ENCODE measurements at places on chromosomes 2 and 18. TPM values are rescaled to one million over a fixed set of nuclear protein-coding genes. Genes with fewer than 3 reads are reported as not detected.

DNA sequence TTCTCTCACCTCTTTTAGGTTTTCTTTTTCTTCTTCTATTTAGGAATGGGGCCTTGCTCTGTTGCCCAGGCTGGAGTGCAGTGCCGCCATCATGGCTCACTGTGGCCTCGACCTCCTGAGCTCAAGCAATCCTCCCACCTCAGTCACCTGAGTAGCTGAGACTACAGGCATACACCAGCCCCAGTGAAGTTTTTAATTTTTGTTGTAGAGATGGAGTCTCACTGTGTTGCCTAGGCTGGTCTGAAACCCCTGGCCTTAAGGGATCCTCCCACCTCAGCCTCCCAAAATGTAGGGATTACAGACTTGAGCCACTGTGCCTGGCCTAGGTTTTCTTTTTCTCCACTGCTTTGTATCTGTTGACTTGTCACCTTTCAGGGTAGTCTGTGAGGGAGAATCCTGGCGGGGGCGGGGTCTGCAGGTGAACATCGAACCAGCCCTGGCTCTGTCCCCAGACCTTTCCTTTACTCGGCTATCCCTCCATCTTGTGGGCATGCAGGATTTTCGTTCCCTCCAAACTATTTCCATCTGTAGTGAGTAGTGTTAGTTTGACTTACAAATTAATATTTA, 21.7 kb downstream of the NCK2 start:
- DNase-seq, result no peak

GRCh38 chr2:45497355-45497754, 113.7 kb downstream of the SRBD1 start:
- no peak for DNase-seq

- no peak for DNase-seq
These were observed 109.8 kb upstream of the ALK start for GRCh38 chr2:30031184-30031583.

DNA sequence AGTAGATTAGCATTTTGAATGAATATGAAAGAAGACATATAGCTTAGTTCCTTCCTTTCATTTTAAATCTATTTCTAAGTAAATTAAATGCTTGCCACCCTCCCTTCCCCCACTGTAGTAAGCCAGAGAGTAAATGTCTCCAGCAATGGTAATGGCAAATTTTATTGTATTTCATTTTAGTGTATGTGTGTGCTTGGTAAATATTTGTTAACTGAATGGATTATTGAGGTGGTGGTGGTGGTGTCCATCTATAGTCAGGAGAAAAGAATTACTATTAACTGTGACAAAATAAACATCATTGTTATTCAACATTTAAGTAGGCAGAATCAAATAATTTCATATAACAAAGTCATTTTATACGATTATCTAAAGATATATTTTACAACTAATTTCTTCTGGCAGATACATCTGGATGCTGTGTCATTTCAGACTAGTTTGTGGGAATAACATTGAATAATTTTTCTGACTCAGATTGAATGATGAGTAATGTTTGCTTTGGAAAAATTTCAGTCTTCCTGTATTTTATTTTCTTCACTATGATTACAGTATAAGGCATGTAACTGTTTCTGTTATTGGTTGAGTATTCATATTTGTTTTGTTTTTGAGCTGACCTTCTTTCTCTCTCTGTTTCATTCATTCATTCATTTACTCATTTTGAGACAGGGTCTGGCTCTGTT, 18.3 kb downstream of the ASXL3 start:
- DNase-seq, result no peak

CNRIP1 gene
- 9.2 TPM for polyA plus RNA-seq
